ENCODE measurements at places on chromosomes 16 and 17.
A peak's percentile ranks its signal among the peaks of the same experiment; 100 is the strongest.

- peaks cover 21% of the 10 kb centered on the region for H3K27me3 ChIP-seq
- H3K4me3 ChIP-seq, result no peak overlapping the region
- no peaks in the 10 kb centered on the region for H3K36me3 ChIP-seq
- peak overlapping the region; percentile 50 for H3K27ac ChIP-seq
These were observed 23.4 kb downstream of the SLC25A10 start for GRCh38 chr17:81735264-81736102.

DNA sequence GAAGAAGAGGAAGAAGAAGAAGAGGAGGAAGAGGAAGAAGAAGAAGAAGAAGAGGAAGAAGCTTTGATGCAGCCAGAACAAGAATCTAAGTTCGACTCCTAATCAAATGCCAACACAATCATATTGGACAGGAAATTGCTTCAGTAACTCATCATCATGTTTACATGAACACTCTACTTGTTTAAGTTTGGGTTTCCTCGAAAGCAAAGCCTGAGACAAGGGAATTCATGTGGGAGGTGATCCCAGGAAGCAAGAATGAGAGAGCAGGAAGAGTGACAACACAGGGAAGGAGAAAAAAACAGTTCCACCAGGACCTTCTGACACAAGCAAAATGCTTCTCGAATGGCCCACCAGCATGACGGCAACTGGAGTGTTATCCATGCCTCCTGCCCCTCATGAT is 279.0 kb downstream of the PMP22 start:
- H3K27me3 ChIP-seq, result peaks cover 12% of the 10 kb centered on the region
- H3K36me3 ChIP-seq, result no peaks in the 10 kb centered on the region
- H3K4me3 ChIP-seq, result no peak overlapping the region
- no peaks in the 10 kb centered on the region for H3K4me1 ChIP-seq
- H3K27ac ChIP-seq, result no peak overlapping the region

DNA sequence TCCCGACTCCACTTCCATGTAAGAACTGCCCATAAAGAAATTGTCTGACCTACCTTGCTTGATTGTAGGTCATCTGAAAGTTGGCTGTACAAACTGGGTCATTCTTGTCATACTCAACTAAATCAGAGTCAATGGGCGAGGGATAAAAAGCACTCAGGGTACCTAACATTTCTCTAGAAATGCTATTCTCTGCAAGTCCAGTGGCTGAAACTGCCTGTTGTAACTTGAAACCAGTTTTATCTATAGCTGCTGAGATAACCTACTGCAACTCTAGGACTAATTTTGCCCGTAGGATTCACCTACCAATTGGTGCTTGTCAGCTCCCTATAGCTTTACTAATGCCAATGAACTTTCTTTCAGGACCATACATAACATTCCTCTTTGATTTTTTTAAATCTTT is 100.1 kb upstream of the GRIN2A start:
- no peak overlapping the region for H3K27ac ChIP-seq
- no peak for DNase-seq
- H3K27me3 ChIP-seq, result no peaks in the 10 kb centered on the region
- H3K4me3 ChIP-seq, result no peak overlapping the region
- H3K36me3 ChIP-seq, result no peaks in the 10 kb centered on the region
- H3K4me1 ChIP-seq, result no peaks in the 10 kb centered on the region

GRCh38 chr17:66956941-66957340 is 7.6 kb upstream of the CACNG4 start:
- H3K27me3 ChIP-seq, result peaks cover 31% of the 10 kb centered on the region
- no peak overlapping the region for H3K27ac ChIP-seq
- no peak for DNase-seq
- H3K4me3 ChIP-seq, result no peak overlapping the region
- H3K4me1 ChIP-seq, result no peaks in the 10 kb centered on the region
